ENCODE measurements at places on chromosomes 11 and 22. TPM values are rescaled to one million over a fixed set of nuclear protein-coding genes. Genes with fewer than 3 reads are reported as not detected.

RTN4R gene
- total RNA-seq: 0.65 TPM

PNPLA5 gene
- not detected for total RNA-seq

ACTN3 gene
- total RNA-seq: 0.19 TPM

TECTA gene
- 0.33 TPM for total RNA-seq

GGTLC3 gene
- not detected for total RNA-seq
